Neuronal stem cell (in vitro differentiated cells): ENCODE measurements at places on chromosomes 16 and 17.

DNA sequence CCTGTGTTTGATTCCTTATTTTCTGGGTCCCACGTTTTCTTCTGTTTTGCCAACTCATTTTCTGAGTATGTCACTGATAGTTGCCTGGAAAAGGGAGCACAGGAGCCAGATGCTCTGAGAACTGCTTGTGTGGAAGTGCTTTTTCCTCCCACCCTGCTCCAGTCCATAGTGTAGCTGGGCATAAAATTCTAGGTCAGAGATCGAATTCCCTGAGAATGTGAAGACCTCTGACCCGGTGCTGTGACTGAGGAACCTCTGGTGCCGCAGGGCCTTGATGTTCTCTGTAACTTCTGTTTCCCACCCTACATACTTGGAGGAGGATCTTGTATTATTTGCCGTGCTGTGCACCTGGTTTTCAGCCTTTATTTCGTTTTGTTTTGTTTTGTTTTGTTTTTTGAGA is 19.5 kb upstream of the CAPN15 start:
- no peak for DNase-seq

DNA sequence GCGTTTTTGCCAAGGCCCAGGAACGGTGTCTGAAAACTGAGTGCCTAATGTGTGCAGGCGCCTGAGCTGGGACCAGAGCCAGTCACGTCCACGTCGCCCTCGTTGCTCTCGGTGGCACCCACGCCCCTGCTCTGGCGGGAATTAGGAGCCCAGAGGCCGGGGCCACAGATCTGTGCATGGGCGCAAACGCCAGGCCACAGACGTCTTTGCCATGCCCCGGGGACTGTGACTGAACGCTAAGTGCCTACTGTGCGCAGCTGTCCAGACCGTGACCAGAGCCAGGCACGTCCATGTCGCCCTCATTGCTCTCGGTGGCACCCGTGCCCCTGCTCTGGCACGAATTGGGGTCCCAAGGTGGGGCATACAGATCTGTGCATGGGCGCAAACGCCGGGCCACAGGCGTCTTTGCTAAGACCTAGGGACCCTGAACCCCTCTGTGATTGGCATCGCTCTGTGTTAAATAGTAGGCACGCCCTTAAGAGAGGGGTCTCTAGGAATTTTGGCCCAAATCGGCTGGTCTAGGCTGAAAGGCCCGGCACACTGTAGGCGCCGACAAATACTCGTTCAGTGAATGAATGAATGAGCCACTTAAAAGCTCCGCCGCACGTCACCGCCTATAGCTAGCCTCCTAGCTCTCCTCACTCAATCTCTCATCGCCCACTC is 827 bp upstream of the UBALD1 start:
- DNase-seq, result no peak

DNA sequence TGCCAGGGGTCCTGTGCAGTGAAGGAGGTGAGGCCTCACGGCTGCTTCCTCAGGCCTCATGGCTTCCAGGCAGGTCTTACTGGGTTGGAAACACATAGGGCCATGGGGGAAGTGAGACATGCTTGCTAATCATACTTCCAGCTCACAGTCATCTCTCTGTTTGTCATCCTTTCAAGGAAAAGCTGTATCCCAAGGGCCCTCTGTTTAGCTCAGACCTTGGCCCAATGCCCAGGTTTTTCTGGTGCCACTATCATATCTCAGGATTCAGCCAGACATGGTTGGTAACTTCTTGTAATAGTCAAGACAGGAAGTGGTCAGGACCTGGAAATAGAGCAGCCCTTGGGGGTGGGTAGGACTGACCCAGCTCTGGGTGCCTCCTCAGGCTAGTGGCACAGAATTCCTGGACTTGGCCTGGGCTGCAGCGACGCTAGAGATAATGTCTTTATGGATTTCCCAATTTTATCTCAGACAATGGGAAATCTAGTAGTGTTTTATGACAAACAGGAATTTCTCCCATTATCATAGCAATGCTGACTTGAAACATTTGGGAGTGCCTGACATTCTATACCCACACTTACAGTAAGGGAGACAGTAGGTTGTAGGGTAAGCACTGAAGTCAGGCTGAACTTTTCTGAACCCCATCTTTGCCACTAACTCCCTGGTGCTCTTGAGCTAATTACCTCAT is 13.5 kb upstream of the ITGB3 start:
- no peak for DNase-seq

DNA sequence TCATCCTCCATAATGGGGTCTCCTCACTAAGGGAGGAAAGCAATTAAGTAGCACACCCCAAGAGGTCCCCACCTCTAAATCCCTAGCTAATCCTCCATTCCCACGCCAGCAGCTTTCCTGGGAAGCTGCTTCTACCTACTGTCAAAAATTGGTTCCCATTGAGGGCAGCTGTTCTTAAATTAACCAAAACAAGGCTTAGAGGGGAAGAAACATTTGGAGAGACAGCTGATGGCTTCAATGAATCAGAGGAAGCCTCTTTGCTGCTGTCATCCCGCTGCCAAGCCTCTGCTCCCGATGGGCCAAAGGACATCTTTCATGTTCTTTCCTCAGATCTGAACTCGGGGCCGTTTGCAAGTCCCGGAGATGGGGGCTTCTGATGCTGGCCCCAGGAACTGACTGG is 26.6 kb downstream of the AIPL1 start:
- DNase-seq, result no peak

DNA sequence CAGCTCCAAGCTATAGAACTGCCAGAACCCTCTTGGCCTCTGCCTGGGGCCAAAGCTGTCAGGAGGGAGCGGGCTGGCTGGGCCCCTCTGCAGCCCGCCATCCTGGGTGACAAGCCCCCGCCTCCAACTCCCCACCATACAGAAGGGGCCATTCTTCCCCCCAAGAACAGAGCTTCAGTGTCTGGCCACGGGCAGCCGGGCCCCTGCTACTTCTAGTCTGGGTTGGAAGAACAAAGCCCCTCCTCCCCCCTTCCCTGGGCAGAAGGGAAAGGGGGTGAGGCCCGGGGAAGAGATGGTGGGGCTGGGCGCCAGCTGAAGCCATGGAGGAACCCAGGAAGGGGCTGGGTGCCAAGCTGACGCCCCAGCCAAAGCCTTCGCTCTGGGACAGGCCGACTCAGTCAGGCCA is 9.0 kb downstream of the NAT9 start:
- no peak for DNase-seq

DNA sequence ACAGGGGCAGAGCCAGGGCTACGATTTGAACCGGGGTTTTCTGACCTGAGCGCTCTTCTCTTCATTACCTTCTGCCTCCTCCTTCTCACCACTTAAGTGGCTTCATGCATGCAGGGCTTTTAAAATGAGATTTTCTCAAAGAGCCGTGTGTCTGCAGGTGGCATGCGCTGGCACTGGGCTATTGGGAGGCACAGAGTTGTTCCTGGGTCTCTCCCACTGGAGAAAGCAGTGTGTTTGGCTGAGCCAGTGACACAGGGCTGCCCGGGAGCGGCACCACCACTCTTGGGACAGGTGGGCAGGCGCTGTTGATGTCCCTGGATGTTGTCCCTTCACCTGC is 218.8 kb upstream of the CHMP6 start:
- DNase-seq, result no peak

DNA sequence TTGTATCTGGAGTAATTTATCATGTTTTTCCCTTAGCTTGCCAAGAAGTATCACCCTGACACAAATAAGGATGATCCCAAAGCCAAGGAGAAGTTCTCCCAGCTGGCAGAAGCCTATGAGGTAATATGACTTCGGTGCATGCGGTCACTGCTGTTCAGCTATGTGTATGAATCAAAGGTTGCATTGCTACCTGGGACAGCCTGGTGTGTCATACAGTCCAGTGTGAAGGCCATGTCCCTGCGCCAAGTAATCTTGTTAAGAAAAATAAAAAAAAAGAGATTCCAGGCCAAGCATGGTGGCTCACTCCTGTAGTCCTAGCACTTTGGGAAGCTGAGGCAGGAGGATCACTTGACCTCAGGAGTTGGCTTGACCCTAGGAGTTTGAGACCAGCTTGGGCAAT is 11.7 kb downstream of the DNAJA3 start:
- DNase-seq, result no peak

DNA sequence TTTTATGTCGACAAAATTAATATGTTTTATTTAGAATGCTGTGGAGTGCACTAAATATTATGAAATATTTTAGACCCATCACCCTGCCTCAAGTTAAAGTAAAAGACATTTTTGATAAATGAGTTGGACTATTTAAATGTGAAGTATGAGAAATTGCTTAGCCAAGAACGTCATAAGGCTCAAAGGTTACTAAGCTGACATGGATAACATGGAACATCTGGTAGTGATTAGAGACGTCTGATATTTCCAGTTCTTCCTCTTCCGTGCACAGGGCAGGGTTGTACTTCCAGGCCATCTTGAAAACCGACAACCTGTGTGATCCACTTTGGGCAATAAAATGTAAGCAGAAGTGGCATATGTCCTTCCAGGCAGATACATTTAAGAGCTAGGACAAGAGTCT is 7.2 kb upstream of the CCL8 start:
- no peak for DNase-seq

- DNase-seq, result no peak
Measured at GRCh38 chr16:85679870-85680269, 8.9 kb downstream of the GINS2 start.

DNA sequence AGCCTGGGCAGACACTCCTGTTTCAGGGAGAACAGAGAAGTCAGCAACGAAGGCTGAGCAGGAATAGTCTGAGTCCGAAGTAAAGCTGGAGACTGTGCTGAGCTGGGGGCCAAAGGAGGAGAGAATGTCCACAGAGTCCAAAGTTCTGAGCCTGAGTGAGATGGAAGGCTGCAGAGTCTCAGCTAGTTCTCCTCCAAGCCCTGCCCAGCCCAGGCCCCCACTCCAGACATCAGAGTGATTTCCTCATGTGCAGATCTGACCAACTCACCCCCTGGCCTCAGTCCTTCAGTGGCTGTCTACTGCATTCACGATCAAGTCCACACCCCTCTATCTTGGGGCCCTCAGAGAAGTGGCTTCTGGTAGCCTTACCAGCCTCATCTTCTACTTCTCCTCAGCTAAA is 21.6 kb downstream of the SLC13A5 start:
- no peak for DNase-seq

- DNase-seq, result peak; percentile 76
Measured at GRCh38 chr17:38867179-38867967, 2.5 kb upstream of the LASP1 start.

DNA sequence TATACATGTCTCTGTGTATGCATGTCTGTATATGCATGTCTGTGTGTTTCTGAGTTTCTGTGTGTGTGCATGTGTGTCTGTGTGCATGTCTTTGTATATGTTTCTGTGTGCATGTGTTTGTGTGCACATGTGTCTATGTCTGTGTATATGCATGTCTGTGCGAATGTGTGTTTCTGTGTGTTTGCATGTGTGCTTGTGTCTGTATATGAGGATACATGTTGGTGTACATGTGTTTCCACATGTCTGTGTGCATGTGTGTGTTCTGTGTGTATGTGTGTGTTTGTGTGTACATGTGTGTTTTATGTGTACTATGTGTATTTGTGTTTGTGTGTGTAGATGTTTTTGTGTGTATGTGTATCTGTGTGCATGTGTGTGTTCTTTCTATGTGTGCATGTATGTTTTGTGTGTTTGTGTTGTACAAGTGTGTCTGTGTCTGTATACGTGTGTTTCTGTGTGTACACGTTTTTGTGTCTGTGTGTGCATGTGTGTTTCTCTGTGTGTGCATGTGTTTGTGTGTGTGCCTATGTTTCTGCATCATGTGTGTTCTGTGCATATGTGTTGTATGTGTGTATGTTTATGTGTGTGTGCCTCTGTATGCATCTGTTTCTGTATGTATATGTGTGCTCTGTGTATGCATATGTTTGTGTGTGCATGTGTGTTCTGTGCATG is 8.9 kb upstream of the RAB37 start:
- DNase-seq, result no peak

DNA sequence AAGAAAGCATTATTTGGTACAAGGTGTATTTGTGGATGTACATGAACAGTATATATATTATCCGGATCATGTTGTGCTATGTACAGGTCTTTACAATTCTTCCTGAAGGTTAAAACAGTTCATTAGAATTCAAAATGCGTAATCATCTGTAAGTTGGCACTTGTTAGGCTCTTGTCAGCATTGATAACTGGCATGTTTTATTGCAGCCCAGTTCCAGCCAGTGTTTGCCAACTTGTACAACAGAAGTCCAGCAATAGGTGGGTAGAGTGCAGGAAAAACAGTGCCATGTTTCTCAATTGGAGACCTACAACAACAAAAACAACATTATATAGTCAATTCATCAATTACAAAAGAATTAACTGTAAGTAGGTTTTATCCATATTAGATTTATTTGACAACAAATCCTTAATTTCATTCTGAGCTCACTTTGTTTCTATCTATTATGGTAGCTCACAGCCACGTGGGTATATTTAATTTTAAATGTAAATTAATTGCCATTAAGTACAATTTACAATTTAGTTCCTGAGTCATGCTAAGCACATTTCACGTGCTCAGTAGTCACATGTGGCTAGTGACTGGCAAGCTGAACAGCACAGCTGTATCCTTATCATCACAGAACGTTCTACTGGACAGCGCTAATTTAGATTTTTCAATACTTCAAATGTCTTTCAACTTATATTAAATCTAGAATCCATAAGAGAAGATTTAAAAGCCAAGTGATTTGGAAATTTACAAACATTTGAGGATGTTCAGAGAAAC is 8.6 kb upstream of the ANKFY1 start:
- no peak for DNase-seq

DNA sequence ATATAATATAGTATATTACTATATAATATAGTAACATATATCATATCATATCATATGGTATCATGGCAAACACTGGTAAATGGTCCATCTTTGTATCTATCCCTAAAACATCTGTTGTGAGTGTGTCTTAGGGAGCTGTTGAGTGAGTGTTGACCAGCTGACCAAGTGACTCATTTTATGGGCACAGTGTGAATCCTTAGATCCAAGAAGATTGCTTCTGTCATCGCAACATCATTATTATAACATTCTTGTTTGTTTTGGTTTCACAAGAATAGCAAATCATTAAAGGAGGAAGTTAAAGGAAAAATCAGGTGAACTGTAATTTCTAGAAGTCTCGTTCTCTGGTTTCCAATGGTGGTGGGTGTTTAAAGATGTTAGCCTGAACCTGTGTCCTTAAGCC is 11.7 kb upstream of the MAF start:
- no peak for DNase-seq

GRCh38 chr17:74192950-74193781 is 10.3 kb upstream of the RPL38 start:
- DNase-seq, result no peak

- no peak for DNase-seq
Measured at GRCh38 chr16:87002717-87003413, 314.3 kb downstream of the C16orf95 start.

DNA sequence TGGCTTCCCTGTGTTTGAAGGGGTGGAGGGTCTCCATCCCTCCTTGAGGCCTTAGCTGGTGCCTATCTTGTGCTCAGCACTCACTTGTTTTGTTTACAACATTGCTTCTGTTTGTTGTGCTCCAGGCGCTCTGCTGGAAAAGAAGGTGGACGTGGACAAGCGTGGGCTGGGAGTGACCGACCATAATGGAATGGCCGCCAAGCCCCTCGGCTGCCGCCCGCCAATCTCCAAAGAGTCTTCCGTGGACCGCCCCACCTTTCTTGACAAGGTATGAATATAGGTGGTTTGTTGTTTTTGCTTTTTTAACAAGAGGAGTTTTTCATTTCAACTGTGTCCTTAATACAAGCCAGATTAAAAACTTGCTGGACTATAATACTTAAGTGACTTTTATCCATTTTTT is 53.5 kb downstream of the TMC6 start:
- no peak for DNase-seq

GRCh38 chr16:75495076-75495674 is at the start of gene CHST6:
CHST6 (minus strand) TSS chr16:75495441; CDS start chr16:75479828, 15,613 bp downstream.
- DNase-seq, result peak; percentile 69

GRCh38 chr16:87832137-87832527 is 37.2 kb downstream of the SLC7A5 start:
- no peak for DNase-seq
